ENCODE measurements at places on chromosomes 6 and 20. TPM values are rescaled to one million over a fixed set of nuclear protein-coding genes. Genes with fewer than 3 reads are reported as not detected.

MYH7B gene
- total RNA-seq: 4.0 TPM

BACH2 gene
- 15.6 TPM for total RNA-seq

NKX2-2 gene
- total RNA-seq: not detected

CD93 gene
- total RNA-seq: 70.4 TPM

HLA-DQB2 gene
- total RNA-seq: not detected

COL9A3 gene
- total RNA-seq: 28.3 TPM

ANKRD66 gene
- not detected for total RNA-seq

SMLR1 gene
- total RNA-seq: 0.29 TPM

FKBP1C gene
- not detected for total RNA-seq

LAMA5 gene
- total RNA-seq: 191 TPM

C20orf204 gene
- 3.6 TPM for total RNA-seq

ZC2HC1B gene
- 0.93 TPM for total RNA-seq

OR2H2 gene
- total RNA-seq: not detected

CDSN gene
- total RNA-seq: not detected

CLDN20 gene
- 0.29 TPM for total RNA-seq

CCHCR1 gene
- 27.2 TPM for total RNA-seq

PNPLA1 gene
- total RNA-seq: 1.1 TPM

SLC17A3 gene
- 0.12 TPM for total RNA-seq

IPCEF1 gene
- 8.8 TPM for total RNA-seq

HAO1 gene
- not detected for total RNA-seq

MUC21 gene
- total RNA-seq: not detected

BTBD9 gene
- total RNA-seq: 31.8 TPM

CLPSL1 gene
- total RNA-seq: not detected

TAAR6 gene
- not detected for total RNA-seq

GNAS-AS1 gene
- total RNA-seq: 2.6 TPM

VNN1 gene
- total RNA-seq: 0.35 TPM

MYB gene
- total RNA-seq: 4.4 TPM

BANF2 gene
- not detected for total RNA-seq

CLIC1 gene
- total RNA-seq: 227 TPM

FABP7 gene
- not detected for total RNA-seq

CENPW gene
- 3.7 TPM for total RNA-seq

GSS gene
- total RNA-seq: 37.7 TPM

TFB1M gene
- total RNA-seq: 19.5 TPM

DDX39B gene
- 530 TPM for total RNA-seq

COL9A1 gene
- total RNA-seq: 9.9 TPM

SSR1 gene
- 59.3 TPM for total RNA-seq

GATA5 gene
- 11.7 TPM for total RNA-seq

PFDN6 gene
- 22.1 TPM for total RNA-seq

SYNDIG1 gene
- total RNA-seq: 10.7 TPM

SLC24A3 gene
- total RNA-seq: 8.9 TPM

ELOVL2 gene
- total RNA-seq: 2.3 TPM

ARMC2 gene
- total RNA-seq: 4.4 TPM

ULBP3 gene
- 10.3 TPM for total RNA-seq

TULP1 gene
- 3.1 TPM for total RNA-seq

ARFRP1 gene
- total RNA-seq: 36.9 TPM
